Activated CD4-positive, alpha-beta T cell treated with anti-CD3 and anti-CD28 coated beads, Interleukin-2, amount 10 ng/mL, durations not matched to agents 24 days and 14 days (primary cell): ENCODE measurements at places on chromosomes 2 and 18. TPM values are rescaled to one million over a fixed set of nuclear protein-coding genes. Genes with fewer than 3 reads are reported as not detected.

Gene ONECUT2
- not detected in 2 replicates for total RNA-seq

Gene PLEKHH2
- 0.52 and 0.65 TPM in 2 replicates for total RNA-seq

Gene SPEG
- total RNA-seq = 0.07 TPM in 1 of 2 replicates, not detected in the other

Gene KCNF1
- not detected in 2 replicates for total RNA-seq

Gene CFAP53
- total RNA-seq = 0.38 and 0.63 TPM in 2 replicates

Gene ORC2
- total RNA-seq = 64.2 and 66.5 TPM in 2 replicates

DNA sequence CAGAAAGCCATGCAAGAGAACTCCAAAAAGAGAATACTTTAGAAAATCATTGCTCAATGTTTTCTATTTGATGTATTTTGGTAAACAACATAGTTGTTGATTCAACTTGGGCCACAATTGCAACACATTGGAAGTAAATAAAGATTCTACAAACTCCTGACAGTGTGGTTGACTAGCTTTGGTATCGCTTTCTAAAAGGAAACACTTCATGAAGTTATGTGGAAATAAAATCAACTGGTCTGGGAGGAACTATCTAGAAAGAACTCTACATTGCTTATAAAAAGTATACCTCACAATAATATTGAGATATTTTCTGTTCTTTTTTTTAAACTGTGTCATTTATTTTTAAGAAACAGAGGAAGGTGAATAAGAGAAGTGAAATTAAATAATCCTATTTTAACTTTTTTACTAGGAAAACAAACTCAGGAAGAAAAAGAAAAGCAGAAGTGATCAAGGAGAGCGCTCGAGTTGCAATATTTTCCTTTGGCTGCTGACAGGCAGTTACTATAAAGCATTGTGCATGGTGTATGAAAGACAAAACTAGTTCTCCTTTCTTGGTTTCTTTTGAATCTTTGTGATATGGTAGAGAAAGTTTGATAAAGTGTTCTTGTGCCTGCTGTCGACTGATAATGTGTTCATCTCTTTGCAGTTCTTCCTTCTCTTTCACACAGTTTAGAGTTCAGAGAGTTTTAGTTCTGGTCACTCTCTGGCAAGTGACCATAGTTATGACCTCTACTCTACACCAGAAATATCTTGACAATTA lies 3.0 kb downstream of the DHRS9 start:
- no peak for DNase-seq
- peak overlapping the region; percentile 25 for H3K4me3 ChIP-seq
- peaks cover 6% of the 10 kb centered on the region for H3K36me3 ChIP-seq
- peaks cover 31% of the 10 kb centered on the region for H3K4me1 ChIP-seq

GRCh38 chr2:58044145-58044544 lies 2.5 kb upstream of the VRK2 start:
- H3K27me3 ChIP-seq = no peaks in the 10 kb centered on the region
- no peak overlapping the region for H3K4me3 ChIP-seq
- peaks cover 4% of the 10 kb centered on the region for H3K36me3 ChIP-seq
- no peak for DNase-seq

DNA sequence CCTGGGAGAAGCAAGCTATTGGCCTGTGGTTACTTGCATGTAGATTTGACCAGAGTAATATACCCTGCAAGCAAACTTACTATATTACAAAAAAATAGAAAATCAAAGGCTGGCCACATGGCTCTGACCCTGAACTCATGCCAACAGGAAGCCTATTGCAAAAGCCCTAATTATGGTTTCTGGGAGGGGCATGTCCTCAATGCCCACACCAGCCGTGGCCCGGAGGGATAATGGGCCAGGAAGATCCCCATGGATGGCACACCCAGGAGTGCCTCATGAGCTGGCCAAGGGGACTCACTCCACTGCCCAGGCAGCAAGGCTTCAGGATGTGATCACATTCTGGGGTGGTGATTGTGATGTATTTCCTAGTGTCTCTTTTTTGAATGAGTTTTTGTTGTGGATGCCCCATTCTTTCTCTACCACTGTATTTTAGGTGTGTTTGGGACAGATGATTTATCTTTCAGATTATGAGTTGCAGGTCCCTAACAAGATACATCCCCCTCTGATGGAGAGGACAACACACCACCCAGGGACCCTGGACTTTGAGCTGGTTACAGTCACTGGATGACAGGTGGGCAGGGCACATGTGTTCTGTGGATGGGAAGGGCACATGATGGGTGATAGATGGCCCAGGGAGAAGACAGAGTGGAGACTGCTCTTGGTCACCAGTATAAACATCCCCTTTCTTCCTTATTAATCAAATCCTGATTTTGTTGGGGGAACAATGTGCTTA lies 18.7 kb upstream of the TFCP2L1 start:
- peaks cover 26% of the 10 kb centered on the region for H3K27me3 ChIP-seq
- DNase-seq = no peak
- H3K36me3 ChIP-seq = no peaks in the 10 kb centered on the region
- H3K4me1 ChIP-seq = no peaks in the 10 kb centered on the region
- no peak overlapping the region for H3K4me3 ChIP-seq

DNA sequence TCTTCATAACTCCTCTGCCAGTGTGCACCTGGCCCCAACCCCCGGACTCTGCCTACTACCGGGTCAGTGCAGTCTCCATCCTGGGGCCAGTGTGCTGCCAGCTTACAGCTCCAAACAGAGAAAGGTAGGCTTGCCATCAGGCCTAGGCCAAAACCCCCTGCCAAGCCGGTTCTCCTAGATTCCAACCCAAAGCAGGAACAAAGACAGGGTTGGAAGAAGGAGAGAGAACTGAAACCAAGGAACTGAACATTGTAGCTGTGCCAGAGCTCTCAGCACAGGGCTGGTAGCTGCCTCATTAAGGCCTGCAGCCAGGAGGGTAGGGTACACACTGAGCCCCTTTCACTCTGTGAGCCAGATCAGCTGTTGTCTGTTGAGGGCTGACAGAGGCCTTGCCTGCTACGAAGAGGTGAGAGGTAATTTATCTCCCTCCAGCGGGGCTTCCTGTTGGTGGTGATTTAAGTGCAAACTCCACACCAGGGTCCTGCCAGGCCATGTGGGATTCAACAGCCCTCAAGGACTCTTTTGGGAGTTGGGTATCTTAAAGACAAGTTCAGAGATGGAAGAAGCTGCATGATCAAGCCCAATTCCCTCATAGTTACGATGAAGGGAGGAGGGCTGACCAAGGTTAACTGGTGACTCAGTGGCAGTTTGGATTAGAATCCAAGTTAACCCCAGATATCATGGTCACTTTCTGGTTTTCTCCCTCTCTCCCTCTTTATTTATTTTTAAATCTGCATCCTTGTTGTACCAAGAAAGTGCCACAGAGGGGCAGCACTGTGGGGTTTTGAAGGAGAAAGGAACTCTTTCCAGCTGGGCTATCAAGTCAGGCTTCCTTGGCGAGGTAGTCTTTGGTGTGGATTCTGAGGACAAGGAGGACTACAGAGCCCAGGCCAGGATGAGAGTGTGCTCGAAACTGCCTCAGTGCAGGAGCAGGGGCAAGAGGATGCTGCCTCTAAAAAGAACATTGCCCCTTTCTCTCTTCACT lies 48.1 kb downstream of the CYRIA start:
- peaks cover 5% of the 10 kb centered on the region for H3K27me3 ChIP-seq
- peaks cover 12% of the 10 kb centered on the region for H3K4me1 ChIP-seq
- no peaks in the 10 kb centered on the region for H3K36me3 ChIP-seq
- no peak overlapping the region for H3K4me3 ChIP-seq

GRCh38 chr2:3876221-3876620 lies 172.8 kb downstream of the DCDC2C start:
- H3K36me3 ChIP-seq = no peaks in the 10 kb centered on the region
- no peaks in the 10 kb centered on the region for H3K27me3 ChIP-seq
- no peak overlapping the region for H3K27ac ChIP-seq
- no peak overlapping the region for H3K4me3 ChIP-seq
- DNase-seq = no peak

DNA sequence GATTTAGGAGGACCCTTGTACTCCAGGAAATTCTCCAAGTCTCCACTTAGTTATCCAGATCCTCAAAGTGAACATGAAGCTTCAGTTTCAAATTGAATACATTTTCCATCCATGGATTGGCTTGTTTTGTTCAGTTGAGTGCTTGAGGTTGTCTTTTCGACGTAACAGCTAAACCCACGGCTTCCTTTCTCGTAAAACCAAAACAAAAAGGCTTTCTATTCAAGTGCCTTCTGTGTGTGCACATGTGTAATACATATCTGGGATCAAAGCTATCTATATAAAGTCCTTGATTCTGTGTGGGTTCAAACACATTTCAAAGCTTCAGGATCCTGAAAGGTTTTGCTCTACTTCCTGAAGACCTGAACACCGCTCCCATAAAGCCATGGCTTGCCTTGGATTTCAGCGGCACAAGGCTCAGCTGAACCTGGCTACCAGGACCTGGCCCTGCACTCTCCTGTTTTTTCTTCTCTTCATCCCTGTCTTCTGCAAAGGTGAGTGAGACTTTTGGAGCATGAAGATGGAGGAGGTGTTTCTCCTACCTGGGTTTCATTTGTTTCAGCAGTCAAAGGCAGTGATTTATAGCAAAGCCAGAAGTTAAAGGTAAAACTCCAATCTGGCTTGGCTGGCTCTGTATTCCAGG lies at the start of gene CTLA4:
Gene CTLA4, plus strand, starts transcription at position 211 of the 640 bp plus-strand sequence. Its CDS starts 172 bp downstream, at position 383.
- H3K36me3 ChIP-seq = peaks cover 51% of the 10 kb centered on the region
- DNase-seq = peak; percentile 88
- H3K4me1 ChIP-seq = peaks cover 56% of the 10 kb centered on the region
- H3K27me3 ChIP-seq = no peaks in the 10 kb centered on the region

DNA sequence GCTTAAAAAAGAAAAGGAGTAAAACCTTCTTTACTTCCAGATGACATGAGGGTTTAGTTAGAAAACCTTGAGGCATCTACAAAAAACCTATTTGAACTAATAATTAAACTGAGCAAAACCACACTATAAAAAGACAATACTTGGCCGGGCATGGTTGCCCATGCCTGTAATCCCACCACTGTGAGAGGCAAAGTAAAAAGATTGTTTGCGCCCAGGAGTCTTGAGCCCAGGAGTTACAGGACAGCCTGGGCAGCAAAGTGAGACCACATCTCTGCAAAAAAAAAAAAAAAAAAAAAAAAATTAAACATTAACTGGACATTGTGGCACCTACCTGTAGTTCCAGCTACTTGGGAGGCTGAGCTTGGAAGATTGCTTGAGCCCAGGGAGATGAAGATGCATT lies 502.8 kb upstream of the LRRTM4 start:
- H3K27ac ChIP-seq = no peak overlapping the region
- no peaks in the 10 kb centered on the region for H3K36me3 ChIP-seq
- no peak overlapping the region for H3K4me3 ChIP-seq
- no peak for DNase-seq
- no peaks in the 10 kb centered on the region for H3K4me1 ChIP-seq

- H3K4me1 ChIP-seq = peaks cover 49% of the 10 kb centered on the region
- no peaks in the 10 kb centered on the region for H3K27me3 ChIP-seq
- peak; percentile 77 for DNase-seq
- H3K27ac ChIP-seq = peak overlapping the region; percentile 87
Measured at GRCh38 chr18:79507076-79507545, 111.4 kb downstream of the NFATC1 start.

DNA sequence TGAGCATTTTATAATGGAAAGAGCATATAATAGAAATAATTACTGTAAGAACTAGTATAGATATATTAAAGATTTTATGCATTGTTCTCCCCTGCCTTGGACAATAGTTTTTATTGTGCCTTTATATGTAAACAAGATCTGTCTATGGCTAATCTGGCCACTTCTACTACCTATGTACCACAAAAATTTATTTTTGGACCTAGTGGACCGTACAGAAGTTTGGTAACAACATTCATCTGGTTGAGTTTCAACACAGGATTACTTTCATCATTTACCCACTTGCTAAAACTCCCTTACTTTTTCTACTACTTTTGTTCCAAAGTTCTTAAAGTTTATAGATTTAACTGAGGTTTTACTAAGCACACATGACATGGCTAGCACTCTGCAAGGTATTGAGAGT lies 13.2 kb upstream of the MYOM1 start:
- H3K27ac ChIP-seq = no peak overlapping the region
- no peaks in the 10 kb centered on the region for H3K27me3 ChIP-seq
- no peaks in the 10 kb centered on the region for H3K36me3 ChIP-seq
- no peak overlapping the region for H3K4me3 ChIP-seq
- H3K4me1 ChIP-seq = peaks cover 4% of the 10 kb centered on the region

DNA sequence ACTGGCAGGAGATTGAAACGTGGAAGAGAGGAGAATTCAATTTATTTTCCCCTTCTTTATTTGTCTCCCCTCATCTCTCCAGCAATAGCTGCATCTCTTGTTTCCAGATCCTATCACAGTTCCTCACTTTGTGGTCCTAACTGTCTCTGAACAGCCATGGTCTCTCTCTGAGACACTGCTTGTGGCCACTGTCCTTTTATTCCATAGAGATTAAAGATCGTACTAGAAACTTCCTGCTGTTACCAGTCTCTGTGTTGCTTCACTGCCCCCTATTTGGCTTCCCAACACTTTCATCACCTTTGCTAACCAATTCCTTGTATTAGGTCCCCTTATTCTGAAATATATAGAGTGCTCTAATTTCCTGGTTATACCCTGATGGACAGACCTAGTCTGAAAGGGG lies 48.9 kb upstream of the CAVIN2 start:
- H3K27ac ChIP-seq = no peak overlapping the region
- H3K4me1 ChIP-seq = no peaks in the 10 kb centered on the region
- no peaks in the 10 kb centered on the region for H3K36me3 ChIP-seq
